ENCODE measurements at places on chromosomes 13 and 19.

GRCh38 chr13:100721885-100722512 lies 47.4 kb upstream of the TMTC4 start:
- DNase-seq = peak; percentile 63

GRCh38 chr13:51923983-51924539 lies 62.3 kb downstream of the CCDC70 start:
- no peak for DNase-seq

DNA sequence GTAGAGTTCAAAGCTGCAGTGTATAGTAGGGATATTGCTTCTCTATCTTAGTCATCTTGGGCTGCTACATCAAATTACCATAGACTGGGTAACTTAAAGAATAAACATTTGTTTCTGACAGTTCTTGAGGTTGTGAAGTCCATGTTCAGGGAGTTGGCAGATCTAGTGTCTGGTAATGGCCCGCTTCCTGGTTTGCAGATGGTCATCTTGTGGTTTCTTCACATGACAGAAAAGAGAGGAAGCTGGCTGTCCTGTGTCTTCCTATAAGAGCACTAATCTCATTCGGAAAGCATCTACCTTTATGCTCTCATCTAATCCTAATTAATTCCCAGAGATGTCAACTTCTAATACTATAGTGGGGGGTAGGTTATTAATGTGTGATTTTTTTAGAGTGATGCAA lies 6.2 kb downstream of the ZNF763 start:
- DNase-seq = peak; percentile 42

- DNase-seq = no peak
These were observed 521.5 kb upstream of the SPRY2 start for GRCh38 chr13:80862456-80862855.

- no peak for DNase-seq
These were observed 133.9 kb upstream of the GJB6 start for GRCh38 chr13:20366056-20366455.

DNA sequence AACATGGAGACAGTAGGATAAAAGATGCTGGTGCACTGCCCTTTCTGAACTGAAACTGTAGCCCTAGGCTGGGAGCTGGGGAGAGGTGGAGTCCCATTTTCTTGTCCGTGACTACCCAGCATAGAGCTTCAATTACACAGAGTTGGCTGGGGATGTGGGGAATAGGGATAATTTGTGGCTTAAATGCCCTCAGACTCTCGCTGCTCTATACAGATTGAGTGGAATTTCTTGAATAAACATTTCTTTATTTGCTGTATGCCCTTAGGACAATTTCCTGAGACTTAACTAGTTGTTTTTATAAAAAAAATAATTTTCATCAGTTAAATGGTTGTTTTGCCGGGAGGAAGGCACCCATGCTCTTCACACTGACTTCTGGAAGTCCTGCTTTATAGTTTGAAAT lies 7.2 kb downstream of the IGFL2 start:
- DNase-seq = no peak

DNA sequence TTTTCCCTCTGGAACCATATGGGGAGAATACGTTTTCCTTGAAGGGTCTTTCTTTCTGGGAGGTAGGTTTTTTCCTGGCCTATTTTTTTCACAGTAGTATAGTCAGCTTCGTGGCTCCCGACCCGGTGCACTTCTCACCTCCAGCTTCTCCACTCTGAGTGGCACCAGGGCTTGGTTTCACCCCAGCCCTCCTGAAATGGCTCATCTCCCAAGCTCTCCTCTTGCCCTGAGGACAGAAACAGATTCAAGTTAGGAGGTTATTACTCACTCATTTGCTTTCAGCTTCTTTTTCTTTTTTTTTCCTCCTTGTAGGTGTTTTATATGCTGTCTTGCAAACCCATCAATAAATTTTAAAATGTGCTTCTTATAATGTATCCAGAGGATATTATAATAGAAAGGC lies 199.3 kb downstream of the RFC3 start:
- DNase-seq = no peak

DNA sequence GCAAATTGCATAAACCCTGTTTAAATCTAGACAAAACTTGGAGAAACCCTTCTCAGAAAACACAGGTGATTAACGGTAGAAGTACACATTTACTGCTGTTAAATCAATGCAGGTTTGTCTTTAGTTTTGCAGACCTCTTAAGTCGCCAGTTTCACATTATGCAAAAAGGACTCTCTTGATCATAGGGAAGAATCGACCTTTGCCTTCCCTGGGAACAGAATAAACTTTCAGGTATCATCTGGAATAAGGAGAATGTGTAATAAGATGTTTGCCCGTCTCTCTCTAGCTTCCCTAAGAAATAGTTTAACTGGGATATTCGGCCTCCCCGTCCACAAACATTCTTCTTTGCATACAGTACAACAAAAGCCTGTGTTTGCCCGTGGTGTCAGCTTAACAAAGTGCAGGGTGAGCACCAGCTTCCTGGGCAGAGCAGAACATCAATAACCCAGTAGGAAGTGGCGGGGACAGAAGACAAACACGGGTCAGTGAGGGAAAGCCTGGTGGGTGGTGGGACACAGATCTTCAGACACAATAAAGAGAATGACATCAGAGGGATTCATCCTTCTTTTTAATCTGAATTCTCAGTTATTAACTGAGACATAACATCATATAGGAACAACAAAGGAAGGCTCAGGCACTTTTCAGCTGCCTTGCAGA lies 1077.7 kb upstream of the SLC10A2 start:
- no peak for DNase-seq

- DNase-seq = no peak
These were observed 130.5 kb downstream of the ATP11A start for GRCh38 chr13:112820318-112820717.

DNA sequence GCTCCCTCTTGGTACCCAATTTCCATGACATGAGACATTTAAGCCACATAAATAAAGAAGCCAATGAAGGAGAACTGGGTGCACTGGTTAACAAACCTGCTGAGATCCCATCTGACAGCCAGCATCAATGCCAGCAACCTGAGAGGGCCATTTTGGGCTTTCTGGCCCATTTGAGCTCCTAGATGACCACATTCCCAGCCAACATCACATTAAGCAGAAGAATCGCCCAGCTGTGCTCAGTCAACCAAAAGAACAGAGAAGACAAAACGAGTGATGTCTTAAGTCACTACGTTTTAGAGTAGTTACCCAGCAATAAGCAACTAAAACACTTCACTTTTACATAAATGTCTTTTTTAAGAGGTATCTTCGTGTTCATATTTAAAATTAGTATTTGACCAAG lies 21.9 kb downstream of the LCP1 start:
- no peak for DNase-seq

DNA sequence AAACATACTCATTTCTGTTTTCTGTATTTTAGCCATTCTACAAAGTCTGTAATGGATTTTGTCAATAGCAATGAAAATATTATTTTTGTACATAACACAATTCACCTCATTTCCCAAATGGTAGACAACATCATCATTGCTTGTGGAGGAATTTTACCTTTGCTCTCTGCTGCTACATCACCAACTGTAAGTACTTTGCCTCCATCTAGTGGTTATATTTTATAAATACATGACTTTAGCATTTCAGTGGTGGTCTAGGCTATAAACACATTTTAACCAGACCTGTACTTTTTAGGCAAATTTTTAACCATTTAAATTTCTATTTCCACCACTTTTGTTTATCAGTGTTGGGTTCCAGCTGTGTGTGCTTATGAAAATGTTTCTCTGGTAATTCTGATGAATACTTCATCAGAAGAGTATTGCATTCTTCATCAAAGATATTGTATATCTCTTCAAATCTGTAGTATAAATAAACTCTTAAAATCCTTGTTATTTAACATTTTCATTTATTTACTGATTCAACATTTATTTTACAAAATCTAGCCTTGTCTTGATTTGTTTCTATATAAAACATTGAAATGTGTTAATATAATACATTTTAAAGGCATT lies 222.4 kb downstream of the NBEA start:
- peak; percentile 75 for DNase-seq

GRCh38 chr19:41584260-41584810 lies 8.4 kb downstream of the CEACAM21 start:
- no peak for DNase-seq

- no peak for DNase-seq
These were observed 117.2 kb downstream of the FREM2 start for GRCh38 chr13:38804061-38804460.

- DNase-seq = no peak
These were observed 36.6 kb downstream of the LHFPL6 start for GRCh38 chr13:39566216-39566869.

GRCh38 chr19:31586282-31586681 lies 237.0 kb upstream of the TSHZ3 start:
- no peak for DNase-seq

- no peak for DNase-seq
These were observed 43.3 kb downstream of the NFIX start for GRCh38 chr19:13038306-13039210.

All from suppressor macrophage treated with lipopolysaccharide for 1 hour (primary cell).